Bone marrow (tissue), 2 donors: ENCODE measurements at places on chromosomes 7 and 10.

GRCh38 chr10:71070741-71071140 is 141.6 kb upstream of the UNC5B start:
- DNase-seq, result no peak

DNA sequence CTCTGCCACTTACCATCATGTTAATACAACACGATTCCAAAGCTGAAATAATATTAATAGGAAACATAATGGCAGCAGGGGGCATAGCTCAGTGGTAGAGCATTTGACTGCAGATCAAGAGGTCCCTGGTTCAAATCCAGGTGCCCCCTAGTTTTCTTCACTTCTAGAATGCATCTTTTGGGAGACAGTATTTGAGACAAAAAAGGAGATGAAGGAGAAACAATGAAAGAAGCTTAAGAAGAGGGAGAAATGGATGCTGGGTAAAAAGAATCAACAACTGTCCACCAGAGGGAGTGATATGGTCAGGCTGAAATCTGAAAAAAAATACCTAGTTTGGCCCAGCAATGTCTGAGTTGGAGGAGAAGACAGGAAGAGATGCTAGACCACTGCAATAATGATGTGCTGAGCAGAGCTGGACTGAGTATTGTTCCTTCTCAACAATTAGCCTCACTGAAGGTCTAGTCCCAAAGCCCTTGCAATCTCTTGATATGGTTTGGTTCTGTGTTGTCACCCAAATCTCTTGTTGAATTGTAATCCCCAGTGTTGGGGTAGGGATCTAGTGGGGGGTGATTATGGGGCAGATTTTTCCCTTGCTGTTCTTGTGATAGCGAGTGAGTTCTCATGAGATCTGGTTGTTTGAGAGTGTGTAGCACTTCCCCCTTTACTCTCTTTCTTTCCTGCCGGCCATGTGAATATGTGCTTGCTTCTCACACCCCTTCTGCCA is 48.3 kb downstream of the ZNF783 start:
- no peak for DNase-seq

- DNase-seq, result no peak
These were observed 180.2 kb upstream of the FZD1 start for GRCh38 chr7:91083855-91084644.

DNA sequence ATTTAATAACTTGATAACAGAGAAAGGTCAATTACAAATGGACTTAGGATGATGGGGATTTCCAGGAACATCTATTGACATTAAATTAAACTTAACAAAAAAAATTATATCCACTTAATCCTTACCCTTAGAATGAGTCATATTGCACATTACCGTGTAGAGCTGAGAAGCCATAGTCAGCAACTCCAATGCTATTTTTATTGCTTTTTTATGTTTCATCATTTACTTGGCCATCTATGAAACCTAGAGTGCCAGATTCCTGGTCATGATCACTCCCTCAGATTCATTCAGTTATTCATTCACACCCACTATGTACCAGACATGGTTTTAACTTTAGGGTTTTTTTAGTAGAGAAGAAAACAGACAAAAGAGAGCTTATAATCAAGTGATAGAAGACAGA is 1180.4 kb downstream of the CNTNAP2 start:
- no peak for DNase-seq

- DNase-seq, result no peak
These were observed 43.8 kb downstream of the SHOC2 start for GRCh38 chr10:110963162-110963561.

DNA sequence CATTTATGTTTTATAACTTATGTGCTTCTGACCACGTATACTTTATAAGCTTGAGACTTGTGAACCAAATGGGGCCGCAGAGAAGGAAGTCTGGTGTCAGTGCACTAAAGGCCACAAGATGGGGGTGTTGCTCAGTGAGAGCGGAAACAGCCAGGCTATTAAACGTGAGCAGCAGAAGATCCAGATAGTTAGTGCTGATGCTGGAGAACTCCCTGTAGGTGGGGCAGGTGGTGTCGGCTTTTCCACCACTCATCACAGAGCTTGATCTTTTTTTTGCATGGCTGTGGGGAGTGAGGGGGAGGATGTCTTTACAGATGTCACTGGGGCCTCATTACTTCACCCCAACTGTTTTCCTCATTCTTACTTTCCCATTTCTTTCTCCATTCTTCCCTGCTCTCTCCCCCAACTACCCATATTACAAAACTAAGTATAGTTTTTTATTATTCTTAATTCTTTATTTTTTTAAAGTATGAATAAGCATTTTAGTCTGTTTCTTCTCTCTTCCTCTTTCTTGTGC is 34.7 kb downstream of the ACADSB start:
- DNase-seq, result no peak

DNA sequence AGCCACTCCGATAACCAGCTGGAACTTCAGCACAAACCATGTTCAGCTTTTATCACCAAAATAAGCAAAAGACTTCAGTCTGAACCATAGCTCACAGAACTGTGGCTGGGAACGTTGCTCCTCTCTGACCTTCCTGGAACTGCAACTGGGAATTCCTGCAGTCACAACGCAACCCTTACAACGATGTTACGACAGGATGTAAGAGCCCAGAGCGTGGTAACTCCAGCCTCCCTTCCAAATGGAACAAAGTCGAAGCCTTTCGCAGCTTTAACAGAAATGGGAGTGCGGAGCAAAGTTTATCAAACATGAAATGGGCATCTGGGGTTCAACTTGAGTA is 162.6 kb downstream of the ADAM12 start:
- no peak for DNase-seq

- DNase-seq, result no peak
These were observed 185.8 kb downstream of the HGF start for GRCh38 chr7:81583882-81584533.

GRCh38 chr10:77987671-77988255 is 41.6 kb downstream of the POLR3A start:
- no peak for DNase-seq

DNA sequence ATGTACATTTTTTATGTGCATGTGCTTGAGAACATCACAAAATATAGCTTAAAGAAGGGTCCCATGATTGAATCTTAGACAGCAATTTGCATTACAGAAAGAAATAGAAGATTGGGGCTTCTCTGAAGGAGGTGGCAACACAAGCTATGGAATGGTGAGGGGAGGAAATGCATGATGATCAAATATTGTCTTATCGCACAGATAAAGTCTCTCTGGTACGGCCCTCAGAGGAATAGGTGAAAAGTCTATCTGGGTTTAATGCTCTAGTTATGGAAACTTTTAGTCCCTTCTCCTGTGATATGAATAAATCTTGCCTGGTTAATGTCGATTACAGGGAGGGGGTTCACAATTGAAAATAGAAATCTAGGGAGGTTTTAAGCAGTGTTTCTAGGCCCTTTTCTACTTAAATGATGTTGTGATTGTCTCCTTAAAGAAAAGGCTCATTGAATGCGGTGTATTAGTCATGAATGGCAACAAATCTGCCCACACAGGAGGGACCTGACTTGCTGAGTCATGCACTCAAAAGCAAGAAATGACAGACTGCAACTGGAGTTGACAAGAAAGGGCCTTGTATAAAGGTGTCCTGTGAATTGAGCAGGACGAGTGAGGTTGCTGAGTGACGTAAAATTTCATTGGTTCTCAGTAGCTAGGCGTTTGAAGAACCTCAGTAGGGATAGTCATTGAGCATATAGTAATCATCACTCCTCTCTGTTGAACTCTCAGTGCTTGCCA is 133.4 kb upstream of the CSTF2T start:
- DNase-seq, result no peak

- no peak for DNase-seq
These were observed 122.2 kb upstream of the AMPH start for GRCh38 chr7:38753347-38753746.

DNA sequence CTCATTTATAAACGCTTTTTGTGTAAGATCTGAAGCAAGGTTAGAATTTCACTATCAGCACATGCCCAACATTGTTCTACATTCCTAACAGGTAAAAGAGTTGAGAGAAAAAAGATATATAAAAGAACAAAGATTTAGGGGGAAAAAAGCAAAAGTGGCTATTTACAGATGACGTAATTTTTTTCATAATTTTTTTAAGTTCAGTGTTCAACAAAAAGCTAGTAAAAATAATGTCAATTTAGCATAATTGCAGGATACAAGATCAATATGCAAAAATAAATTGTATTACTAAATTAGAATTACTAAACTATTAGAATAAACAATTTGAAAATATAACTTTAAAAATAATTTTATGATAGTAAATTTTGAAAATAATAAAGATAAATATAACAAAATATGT is 405.0 kb downstream of the SEMA3D start:
- DNase-seq, result no peak

DNA sequence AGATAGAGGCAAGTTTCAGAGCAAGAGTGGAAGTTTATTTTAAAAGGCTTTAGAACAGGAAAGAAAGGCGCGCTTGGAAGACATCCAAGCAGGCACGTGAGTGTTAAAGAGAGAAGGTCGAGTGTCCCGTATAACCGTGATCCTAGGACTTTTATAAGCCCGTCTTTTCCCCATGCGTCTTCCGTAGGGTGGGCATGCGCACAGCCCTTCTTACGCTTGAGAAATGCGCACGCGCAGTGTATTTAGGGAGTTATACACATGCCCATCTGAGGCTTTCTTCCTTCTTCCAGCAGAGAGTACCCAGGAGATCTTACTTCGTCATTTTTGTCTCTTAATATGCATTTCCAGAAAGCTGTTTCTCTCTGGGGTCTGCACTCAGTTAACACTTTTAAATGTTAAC is 52.4 kb downstream of the CALD1 start:
- DNase-seq, result no peak

DNA sequence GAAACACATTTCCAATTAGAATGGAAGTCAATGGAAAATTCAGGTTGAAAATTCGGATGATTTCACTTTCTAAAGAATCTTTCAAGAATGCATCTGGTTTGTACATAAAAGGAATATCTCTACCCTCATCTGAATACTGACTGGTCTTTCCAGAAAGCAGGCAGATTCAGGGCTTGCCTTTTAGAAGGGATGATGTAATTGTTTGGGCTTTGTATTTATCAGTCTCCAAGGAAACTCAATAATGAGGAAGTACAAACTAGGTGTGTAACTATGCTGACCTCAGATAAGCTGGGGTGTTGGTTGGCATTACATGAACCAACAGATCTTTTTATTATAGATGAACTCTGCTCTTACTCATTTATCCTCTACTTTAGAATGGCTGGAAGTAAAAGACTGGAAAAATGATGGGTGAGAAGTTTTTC is 24.1 kb downstream of the PDLIM1 start:
- DNase-seq, result no peak

DNA sequence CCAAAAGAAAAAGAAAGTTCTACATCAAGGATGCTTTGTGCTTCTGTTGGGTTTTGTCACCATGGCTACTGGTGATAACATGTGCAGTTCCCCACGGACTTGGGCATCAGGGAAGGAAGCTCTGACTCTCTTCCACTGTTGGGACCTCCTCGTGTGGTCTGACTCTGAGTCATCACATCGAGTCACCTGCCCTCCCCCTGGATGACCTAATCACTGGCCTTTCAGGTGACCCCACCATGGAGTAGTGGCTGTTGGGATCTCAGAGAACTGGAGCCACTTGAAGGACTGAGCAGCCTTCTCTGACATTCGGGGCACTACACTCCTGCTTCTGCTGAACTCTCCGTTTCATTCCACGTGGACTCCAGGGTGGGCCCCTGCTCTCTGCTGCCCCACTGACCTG is 60.8 kb upstream of the DOCK1 start:
- no peak for DNase-seq

GRCh38 chr10:42149027-42149700 is 489.2 kb downstream of the ZNF33B start:
- no peak for DNase-seq

DNA sequence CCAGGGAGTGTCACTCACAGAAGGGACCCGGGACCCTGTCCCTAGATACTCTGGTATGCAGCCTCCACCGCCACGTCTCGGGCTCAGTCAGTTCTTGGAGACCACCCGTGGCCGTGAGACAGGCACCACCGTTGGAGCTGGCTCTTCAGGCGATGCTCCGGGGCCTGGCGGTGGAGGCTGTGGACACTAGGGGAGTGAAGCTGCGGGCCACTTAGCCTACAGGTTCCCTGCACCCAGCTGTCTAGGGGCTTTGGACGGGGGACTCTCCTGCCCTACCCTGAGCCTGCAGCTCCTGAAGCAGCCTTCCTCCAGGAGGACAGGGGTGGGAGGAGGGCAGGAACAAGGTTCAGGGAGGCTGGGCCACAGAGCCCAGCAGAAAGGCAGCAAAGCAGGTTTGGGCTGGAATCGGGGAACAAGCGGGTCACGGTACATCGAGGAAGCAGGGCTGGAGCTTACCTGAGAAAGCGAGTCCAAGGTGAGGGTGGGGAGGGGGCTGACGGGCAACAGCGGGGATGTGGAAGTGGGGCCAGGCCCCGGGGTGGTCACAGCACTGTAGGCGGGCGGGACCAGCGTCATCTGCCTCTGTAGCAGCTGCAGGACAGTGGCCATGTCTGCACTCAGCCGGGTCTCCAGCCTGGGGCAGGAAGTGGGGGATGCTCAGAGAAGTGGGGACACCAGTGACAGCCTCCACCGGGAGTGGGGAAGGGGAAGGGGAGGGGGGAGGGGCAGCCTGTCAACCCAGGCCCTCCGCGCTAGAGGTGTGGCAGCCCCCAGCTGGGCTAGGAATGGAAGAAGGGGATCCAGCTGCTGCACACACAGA is 31.5 kb downstream of the KCNH2 start:
- no peak for DNase-seq

- DNase-seq, result no peak
These were observed 588 bp downstream of the CYREN start for GRCh38 chr7:135169964-135170273.

- DNase-seq, result no peak
These were observed 31.9 kb upstream of the LRRC4 start for GRCh38 chr7:128063088-128063487.

DNA sequence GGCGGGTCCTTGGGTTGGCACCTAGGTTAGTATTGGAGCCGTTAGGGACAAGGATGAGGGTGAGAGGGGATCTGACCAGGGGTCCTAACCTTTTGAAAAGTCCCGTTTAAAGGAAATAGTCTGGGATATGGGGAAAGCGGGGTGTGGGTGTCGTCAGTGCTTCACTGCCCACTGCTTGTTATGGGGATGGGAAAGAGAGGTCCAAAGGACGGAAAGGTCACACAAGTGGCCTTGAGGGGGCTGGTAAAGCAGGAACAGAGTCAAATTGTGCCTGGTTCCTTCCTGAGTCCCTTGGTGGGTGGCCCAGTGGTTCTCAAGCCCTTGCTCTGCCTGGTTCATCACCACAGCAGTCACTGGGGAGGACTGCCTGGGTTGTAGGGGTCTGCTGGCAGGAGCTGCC is 2.6 kb upstream of the ZNF775 start:
- no peak for DNase-seq

DNA sequence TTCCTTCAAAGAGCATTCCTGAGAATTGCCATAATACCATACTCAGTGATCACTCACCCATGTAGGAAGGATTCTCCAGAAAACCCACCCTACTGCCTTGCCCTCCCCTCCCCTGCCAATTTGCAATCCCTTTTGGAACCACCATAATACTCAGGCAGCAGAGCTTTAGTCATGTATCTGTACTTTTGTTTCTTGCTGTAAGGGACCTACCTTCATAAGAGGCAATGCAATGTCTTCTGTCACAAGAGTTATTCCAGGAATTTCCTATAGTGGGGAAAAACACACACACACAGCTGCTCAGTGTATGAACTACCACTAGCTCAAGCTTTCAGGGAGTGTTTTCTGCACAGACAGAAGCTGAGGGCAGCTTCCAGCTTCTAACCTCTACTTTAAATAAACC is 67.0 kb downstream of the GSAP start:
- no peak for DNase-seq

GRCh38 chr10:79146611-79147130 is 77.9 kb downstream of the ZMIZ1 start:
- DNase-seq, result peak; percentile 30

- no peak for DNase-seq
These were observed 89.2 kb downstream of the AOAH start for GRCh38 chr7:36635091-36635490.
